ENCODE measurements at places on chromosomes 1 and 21.

DNA sequence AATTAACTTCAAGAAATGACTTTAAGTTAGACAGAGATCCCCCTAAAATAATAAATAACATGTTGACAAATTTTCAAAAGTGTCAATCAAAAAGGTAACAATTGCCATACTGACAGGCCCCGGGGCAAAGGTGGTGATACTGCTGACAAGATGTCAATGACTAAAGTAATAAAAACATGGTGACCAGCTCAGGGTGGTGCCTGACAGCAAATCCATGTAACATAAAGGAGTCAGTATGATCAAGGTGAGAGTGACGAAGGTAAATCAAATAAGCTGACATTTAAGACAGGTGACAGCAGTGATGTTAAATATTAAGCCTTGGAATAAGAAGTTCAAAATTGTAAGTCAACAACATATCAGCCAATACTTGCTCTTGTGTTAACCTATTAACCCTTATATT, 387.5 kb downstream of the DPYD start:
- no peak for DNase-seq

DNA sequence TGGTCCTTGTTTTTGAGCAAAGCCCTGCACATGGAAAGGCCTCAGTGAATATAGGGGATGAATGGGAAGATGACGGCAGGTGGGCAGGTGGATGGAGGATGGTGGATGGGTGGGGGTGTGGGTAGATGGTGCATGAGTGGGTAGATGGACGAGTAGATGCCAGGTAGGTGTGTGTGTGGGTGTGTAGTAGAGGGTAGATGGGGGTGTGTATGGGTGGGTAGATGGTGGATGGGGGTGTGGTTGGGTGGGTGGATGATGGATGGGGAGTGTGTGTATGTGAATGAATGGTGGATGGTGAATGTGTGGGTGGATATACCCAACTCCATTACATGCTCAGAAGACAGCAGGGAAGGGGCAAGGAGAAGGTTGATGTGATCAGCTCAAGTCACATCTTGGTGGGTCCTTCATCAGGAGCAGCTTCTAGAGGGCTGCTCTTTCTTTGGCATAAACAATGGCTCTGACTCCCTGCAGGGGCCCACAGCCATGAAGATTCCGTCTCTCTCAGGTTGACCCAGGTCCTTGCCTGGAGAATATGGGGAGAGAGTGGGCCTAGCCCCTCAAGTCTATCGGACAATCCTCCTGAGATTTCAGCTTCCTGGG, 34.2 kb downstream of the GRHL3 start:
- no peak for DNase-seq

DNA sequence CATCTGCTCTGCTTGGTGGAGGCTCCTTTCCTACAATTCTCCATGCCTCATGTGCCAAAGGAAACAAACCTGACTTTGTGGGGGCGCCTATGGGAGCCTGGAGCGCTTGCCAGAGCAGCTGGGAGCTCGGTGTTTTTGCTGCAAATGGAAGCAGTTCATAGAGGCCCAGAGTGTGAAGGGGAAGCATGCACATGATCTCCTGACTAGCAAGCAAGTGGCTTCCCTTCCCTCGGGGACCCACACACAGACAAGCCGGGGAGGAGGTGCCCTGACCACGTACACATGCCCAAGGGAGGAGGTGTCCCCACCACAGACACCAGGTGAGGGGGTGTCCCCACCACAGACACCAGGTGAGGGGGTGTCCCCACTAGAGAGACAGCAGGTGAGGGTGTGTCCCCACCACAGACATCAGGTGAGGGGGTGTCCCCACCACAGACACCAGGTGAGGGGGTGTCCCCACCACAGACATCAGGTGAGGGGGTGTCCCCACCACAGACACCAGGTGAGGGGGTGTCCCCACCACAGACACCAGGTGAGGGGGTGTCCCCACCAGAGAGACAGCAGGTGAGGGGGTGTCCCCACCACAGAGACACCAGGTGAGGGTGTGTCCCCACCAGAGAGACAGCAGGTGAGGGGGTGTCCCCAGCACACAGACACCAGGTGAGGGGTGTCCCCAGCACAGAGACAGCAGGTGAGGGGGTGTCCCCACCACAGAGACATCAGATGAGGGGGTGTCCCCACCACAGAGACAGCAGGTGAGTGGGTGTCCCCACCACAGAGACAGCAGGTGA, 106.8 kb downstream of the CRYAA start:
- DNase-seq, result no peak

GRCh38 chr1:233598891-233599541, 14.9 kb upstream of the KCNK1 start:
- DNase-seq, result peak; percentile 53

DNA sequence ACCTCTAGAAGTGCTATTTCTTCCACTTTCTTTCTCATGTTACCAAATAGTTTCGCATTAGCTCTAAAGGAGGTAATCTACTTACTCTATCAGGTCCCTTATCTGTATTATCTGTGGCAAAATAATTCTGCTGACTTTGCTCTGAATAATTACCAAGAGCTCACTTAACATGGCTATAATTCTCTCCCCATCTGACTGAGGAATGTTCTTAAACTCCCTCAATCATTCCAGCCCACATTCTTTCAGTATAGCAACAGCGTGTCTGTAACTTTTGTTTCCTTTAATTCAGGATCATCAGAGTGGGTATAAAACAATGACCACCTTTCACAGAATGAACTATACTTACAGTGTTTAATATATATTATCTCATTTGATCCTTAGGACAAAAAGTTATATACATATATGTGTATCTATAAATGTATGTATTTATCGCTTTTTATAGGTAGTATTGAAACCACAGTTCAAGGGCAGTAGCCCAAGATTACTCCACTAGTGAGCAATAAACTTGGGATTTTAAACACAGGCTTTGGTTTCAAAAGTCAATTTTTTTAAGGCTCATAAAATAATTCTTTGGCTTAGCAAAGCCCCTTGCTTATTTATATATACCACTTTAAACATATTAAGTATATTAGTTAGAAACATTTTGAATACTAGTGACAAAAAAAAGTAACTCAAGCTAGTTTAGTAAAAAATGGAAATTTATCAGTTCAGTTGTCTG, 36.1 kb upstream of the ST6GALNAC3 start:
- no peak for DNase-seq

DNA sequence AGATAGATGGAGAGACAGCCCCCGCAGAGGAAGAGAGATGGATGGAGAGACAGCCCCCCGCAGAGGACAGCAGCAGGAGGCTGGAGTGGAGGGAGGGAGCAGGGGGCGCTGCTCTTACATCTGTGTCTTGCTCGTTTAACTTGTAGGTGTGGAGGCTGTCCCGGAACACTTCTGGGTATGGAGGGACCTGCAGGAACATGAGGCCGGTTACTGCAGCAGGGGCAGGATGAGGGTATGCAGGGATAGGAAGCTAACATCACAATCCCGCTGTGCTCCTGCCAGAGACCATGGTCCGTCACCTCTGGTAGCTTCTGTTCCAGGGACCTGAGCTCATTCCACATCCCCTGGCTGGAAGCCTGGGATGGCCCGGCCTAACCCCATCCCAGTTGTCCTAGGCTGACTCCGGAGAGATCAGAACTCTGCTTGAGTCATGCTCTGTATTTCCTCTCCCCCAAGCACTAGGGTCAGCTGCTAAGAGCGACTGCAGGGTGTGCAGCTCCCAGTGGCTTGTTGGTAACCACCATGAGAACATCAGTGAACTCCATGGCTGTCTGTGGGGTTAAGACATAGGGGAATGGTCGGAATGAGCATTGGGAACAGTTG, 36.7 kb upstream of the GOLT1A start:
- no peak for DNase-seq

DNA sequence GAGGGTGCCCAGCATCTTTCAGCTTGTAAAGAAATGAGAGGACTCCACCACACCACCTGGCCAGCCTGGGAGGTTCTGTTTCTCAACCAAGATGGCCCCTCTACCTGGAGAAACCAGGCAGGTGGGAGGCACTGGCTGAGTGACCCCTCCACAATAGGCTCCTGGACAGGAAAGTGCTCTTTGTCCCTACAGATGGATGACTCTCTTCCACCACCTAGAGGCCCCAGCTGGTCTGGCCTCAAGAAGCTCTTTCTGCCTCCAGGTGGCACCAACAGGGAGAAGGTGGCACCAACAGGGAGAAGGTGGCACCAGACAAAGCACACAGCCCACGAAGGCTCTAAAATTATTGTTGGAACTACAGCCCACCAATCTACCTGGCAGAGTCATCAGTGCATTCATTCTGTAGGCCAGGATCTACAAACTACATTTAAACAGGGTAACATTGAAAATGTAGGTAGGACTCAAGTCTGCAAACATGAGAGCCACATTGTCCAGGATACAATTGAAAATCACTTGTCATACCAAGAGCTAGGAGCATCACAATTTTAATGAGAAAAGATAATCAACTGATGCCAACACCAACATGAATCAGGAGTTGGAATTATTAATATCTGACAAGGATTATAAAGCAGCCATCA, 14.4 kb downstream of the TMPRSS3 start:
- DNase-seq, result peak; percentile 43

DNA sequence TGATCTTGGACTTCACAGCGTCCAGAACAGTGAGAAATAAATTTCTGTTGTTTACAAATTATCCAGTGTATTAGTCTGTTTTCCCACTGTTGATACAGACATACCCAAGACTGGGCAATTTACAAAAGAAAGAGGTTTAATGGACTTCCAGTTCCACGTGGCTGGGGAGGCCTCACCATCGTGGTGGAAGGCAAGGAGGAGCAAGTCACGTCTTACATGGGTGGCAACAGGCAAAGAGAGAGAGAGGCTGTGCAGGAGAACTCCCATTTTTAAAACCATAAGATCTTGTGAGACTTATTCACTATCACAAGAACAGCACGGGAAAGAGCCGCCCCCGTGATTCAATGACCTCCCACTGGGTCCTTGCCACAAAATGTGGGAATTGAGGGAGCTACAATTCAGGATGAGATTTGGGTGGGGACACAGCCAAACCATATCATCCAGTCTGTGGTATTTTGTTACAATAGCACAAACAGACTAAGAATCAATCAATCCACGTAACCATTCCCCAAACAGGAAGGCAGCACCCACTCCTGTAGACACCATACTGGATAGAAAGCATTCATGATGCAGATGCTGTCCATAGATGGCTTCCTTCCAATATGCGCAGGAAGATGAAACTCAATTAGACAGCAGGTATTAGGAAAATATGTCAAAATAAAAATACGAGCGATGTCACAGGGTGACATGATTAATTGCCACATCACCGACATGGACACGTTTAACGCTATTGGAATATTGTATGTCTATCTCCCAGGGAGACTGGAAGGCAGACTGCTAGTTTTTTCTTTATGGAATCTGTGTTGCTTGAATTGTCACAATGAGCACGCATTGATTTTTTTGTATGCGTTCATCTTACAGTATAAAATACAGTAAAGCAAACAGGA, 22.8 kb downstream of the ECE1 start:
- no peak for DNase-seq

GRCh38 chr1:116359060-116359830, 13.8 kb upstream of the ATP1A1 start:
- DNase-seq, result no peak

DNA sequence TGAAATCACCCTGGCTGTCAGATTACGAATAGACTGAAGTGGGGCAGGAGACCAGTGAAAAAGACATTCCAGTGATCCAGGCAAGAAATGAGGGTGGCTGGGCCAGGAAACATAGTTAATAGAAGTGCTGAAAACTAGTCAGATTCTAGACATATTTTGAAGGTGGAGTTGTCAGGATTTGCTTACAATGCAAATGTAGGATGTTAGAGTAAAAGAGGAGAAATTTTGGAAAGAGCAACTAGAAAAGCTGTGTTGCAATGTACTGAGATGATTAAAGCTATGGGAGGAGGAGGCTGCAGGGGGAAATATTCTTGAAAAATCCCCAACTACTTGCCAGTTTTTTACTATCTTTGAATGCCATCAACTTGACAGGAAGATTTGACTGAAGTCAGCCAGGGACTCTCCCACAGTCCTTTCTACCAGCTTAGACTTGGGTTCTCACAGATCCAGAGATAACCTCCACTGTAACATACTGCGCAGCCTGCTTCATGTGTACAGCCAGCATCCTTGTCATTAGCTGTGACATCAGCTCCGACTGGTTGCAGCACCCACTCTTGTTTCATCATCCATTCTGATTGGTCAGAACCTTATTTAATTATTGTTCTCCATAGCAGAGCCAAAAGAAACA, 109.7 kb downstream of the TSEN15 start:
- peak; percentile 57 for DNase-seq

DNA sequence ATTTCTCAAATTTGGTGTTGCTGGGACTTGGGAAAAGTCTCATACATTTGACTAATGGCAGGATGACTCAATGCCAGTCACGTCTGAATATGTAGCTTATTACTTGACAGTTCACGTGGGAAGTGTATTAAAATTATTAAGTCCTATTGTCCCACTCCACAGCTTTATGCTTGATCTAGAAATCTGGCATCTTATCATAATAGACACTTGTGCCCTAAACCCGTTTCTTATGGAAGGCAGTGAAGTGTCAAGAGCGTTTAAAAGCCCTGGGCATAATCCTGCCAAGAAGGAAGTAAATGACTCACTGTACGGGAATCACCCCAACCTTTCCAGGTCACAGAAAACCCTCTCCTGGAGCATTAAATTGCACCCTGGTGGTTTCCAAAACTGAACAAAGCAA, 207.4 kb downstream of the APP start:
- DNase-seq, result no peak

- no peak for DNase-seq
These were observed 2.6 kb downstream of the GADD45A start for GRCh38 chr1:67687649-67688048.

- no peak for DNase-seq
These were observed 24.3 kb upstream of the PCP4 start for GRCh38 chr21:39842741-39843459.

- DNase-seq, result no peak
These were observed 29.4 kb downstream of the PRKAB2 start for GRCh38 chr1:147142886-147143285.

DNA sequence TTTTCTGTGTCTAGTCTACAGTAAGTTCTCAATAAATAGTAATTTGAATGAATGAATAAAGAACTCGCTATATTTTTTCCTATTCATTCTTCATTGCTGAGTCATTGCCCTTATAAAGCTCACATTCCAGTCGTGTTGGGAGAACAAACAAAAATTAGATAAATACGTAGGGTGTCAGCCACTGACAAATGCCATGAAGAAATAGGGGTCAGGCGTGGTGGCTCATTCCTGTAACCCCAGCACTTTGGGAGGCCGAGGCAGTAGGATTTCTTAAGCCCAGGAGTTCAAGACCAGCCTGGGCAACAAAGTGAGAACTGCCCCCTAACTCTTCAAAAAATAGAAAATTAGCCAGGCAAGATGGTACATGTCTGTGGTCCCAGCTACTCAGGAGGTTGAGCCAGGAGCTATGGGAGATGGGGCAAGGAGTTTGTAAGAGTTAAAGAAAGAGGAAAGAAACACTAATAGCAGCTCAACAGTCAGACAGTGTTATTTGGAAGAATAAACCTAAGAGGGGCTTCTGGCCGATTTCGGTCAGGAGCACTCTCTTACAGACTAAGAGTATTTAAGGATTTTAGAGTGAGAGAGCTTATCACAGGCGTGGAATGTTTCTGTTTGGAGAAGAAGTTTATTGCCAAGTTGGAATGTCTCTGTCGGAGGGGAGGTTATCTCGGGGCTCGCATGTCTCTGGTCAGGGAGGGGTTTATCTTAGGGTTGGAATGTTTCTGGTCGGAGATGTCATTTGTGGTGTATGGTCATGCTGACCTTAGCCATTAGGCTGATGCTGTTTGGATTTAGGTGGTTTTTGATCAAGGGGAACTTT, 1.8 kb upstream of the CHML start:
- DNase-seq, result no peak
